ENCODE measurements at places on chromosomes 1 and 21. TPM values are rescaled to one million over a fixed set of nuclear protein-coding genes. Genes with fewer than 3 reads are reported as not detected.

DNA sequence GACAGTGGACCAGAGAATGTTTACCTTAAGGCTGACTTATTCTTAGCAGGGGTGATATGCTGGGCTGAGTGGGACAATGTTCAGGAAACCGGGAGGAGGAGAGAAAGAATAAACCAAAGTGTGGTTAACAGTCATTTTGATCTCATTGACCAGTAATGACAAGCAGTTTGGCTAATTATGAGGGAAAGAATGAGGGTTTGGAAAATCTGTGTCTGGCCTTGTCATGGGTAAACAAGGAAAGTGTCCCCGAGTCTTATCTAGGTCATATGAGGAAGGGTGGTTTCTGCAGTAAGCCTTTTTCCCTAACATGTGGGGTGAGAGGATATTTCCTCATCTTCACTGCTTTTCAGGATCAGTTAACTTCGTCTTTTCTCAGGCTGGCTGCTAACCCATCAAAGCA, 155.0 kb downstream of the TPR start:
- no peak for DNase-seq

Gene DMBX1
- 0.09 TPM for total RNA-seq

Gene EXO1
- 66.8 TPM for total RNA-seq

Gene MRPS6
- 93.9 TPM for total RNA-seq

GRCh38 chr1:158353303-158354075, at the start of gene CD1E:
Gene CD1E (plus strand): TSS chr1:158353894. CDS start chr1:158353989, 95 bp downstream.
- DNase-seq = no peak

Gene DNAJC6
- total RNA-seq = 2.2 TPM

Gene LRRC8D
- total RNA-seq = 27.5 TPM

Gene GBP3
- 5.7 TPM for total RNA-seq

DNA sequence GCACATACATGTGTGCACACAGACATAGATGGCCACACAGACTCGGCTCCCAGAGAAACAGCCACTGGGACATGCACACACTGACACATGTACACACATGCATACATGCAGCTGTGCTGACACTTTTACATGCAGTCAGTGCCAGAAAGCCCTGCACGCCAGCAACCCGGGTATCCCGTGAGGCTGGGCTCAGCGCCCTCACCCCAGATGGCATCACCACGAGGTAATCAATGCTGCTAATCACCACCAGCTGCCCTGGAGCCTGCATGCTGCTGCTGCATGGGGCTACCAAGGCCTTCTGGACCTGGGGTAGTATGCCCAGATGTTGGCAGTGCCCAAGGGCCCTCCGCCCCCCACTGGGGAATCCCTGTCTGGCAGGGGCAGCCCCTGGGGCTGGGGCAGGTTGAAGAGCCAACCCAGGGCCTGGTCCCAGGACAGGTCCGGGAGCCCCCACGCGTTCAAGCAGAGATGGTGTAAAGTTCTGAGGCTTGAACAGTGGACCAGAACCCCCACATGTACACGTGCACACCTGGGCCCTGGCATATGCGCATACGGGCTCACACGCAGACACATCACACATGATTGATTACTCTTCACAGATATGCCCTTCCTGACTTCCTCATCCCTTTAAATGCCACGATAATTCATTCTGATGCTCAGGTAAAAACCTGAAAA, 2.7 kb upstream of the COL16A1 start:
- DNase-seq = no peak

Gene WNT3A
- total RNA-seq = not detected

DNA sequence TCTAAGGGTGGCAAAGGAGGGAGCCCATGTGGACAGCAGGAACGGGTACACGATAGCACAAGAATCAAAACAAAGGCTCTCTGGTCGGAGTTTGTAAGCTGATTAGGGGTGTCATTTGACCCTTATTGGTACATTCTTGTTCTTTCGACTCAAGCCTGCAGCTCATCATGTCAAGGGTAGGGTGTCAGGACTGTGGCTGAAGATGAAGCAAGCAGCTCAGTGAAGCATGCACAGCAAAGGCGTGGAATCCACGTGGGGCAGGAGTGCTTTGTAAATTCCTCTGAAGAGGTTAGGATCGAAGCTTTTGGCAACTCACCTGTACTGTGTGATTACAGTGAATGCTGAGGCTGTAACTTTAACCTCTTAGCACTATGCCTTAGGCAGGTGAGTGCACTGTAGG, 4.7 kb upstream of the ABCB10 start:
- DNase-seq = no peak

Gene GJB4
- not detected for total RNA-seq

GRCh38 chr1:7902478-7903085, 38.1 kb downstream of the TNFRSF9 start:
- DNase-seq = peak; percentile 68
